ENCODE measurements at places on chromosomes 7 and 10.

- DNase-seq = no peak
Observed at GRCh38 chr10:28360175-28360574, 57.3 kb upstream of the MPP7 start.

DNA sequence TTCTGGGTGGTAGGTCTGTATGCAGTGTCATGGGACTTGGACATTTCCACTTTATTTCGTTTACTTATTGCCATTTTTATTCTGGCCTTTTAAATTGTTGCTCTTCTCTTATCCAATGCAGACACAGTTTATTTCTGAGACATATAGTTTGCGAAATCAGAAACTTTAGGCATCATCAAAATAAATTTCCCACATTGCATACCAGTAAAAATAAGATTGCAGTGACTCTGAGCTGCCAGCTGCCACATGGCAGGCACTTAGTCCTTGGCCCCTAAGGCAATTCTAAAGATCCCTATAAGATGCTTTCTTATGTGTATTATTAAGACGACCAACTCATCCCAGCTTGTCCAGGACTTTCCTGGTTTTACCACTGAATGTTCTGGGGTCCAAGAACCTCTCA lies 81.8 kb upstream of the ANKRD1 start:
- no peak for DNase-seq

GRCh38 chr7:139681463-139681755 lies 96.4 kb downstream of the HIPK2 start:
- no peak for DNase-seq

GRCh38 chr7:30561389-30561788 lies 33.3 kb upstream of the GARS1 start:
- DNase-seq = no peak

DNA sequence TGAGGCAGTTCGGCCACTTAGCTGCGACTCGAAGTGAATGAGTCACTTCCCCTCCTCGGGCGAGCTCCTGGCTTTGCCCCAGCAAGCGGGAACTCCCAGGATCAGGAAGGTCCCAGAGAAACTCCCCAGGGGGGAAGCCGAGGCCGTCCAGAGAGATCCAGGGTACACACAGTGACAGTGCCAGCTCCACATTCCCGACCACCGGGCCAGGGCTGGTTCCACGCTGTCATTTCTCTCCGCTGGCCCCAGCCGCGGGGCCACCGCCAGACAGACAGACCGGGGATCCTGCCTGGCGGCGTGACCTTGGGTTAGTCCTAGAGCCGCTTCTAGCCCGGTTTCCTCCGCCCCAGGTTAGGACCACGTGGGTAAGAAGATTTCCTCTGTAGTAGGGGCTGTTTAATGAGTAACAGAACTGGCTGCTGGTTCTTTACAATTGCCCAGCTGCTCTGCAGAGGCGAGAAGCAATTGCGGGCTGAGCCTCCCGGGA lies 463 bp upstream of the UPP1 start:
- DNase-seq = peak; percentile 95

GRCh38 chr10:71079761-71080380 lies 132.5 kb upstream of the UNC5B start:
- DNase-seq = no peak

- DNase-seq = no peak
Observed at GRCh38 chr10:1257274-1257673, 201.1 kb downstream of the WDR37 start.

- peak; percentile 46 for DNase-seq
Observed at GRCh38 chr10:15106352-15107013, 9.3 kb downstream of the RPP38 start.

DNA sequence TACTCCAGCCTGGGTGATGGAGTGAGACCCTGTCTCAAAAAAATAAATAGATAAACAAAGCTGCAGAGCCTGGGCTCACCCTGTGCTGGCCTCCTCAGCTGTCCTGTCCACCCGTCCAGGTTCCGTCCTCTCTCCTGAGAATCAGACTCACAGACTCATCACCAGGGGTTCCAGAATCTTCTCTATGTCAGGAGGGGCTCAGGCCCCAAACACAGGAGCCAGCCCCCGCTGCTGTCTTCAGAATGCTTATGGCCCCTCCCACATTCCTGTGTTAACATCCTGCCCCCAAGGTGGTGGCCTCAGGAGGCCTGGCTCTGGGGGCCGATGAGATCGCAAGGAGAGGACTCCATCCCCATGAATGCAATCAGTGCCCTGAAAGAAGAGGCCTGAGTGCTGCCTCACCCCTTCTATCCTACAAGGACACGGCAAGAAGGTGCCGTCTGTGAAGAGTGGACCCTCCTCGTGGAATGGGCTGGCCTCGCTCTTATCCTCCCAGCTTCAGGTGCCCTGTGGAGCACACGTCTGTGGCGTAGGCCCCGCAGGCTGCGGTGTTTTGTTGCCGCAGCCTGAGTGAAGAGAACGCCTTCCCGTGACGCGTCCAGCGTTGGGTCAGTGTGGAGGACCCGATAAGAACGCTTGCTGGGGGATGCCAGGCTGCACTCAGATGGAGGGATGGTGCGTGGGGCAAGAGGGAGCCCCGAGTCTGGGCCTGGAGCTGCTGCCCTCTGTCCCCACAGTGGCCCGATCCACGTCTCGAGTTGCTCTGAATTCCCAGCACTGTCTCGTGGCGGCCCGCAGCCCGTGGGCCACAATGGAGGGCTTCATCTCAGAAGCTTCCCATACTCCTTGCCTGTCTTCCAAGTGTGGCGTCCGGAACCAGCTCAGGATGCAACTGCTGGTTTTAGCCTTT lies 77.1 kb downstream of the INPP5A start:
- DNase-seq = no peak

GRCh38 chr10:72754275-72755032 lies 62.5 kb downstream of the MCU start:
- DNase-seq = no peak

DNA sequence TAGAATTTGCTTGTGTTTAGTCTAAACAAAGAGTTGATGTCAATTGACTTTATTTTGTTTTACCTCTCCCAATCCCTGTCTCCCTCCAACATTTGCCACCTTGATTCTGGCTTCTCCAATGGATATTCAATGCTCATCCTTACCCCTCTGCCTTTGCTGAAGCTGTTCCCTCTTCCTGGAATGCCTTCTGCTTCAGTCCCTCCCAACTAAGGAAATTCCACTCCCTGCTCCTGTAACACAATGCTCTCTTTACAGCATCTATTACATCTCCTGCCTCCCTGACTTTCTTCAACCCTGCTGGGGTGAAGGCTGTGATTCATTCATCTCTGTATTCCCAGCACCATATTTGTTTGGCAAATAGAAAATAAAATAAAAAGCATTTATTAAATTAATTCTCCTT lies 34.5 kb upstream of the TAC1 start:
- no peak for DNase-seq

DNA sequence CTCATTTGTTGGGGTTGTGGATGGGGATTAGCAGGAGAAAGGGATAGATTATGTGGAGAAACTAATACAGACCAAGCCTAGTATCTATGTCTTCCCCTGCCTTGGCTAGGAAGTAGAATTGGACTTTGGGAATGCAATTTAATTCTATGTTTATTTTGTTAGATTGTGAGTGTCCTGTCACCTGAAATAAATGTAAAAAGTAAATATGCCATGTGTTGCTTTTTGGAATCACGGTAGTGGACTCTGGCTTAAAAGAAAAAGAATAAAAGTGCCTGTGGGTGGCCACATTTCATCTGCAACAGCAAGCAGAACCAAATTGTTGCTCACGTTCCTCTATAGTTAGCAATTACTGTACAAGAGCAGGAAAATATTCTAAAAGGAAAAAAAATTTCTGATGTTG lies 42.3 kb downstream of the TET1 start:
- no peak for DNase-seq

DNA sequence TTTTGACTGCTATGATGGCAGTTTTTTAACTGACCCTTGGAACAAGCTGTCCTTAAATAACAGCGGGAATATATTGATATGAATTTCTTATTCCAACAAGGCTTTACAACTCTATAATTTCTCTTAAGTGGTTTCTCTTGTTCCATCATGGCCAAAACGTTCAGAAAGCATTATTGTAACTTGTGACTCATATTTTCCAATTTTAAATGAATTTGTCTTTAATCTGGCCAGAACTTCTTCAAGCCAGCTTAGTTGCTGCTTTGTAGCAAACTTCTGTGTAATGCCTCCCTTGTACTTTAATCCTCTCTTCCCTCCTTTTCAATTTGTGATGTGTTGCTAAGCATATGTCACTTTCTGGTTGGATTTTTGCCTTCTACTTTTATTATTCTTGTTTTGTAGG lies 271.9 kb downstream of the KIF20B start:
- no peak for DNase-seq

GRCh38 chr7:74656441-74656836 lies 1.1 kb upstream of the GTF2I start:
- peak; percentile 22 for DNase-seq

DNA sequence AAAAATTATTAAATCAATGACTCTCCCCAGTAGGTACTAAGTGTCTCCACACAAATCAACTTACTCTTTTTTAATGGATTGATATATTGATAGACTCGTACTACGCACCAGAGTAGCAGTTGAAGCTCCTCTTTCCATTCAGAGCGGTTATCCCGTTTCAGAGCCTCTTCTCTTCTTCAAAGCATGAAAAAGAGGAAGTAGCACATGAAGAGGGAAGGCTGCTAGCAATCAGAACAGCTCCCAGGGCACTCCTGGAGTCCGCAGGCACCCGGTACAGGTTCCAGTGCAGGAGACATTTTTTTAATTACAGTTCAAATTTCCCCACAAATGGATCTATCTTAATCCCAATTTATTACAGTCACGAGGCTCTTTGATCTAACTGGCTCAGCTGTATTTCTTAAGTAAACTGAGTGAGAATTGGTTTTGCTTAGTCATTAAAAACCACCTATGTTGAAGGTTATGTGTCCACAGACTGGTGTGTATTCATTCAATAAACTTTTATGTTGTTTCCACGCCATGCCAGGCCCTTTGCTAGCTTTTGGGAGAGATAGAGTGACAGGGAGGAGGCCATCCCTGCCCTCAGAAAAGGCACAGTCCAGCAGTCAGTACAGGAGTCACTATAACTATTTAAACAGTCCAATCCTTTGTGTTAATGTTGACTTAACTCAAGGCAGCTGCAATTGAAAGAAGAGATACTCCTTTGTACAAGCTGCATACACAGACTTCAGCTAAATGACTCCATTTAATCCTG lies 32.1 kb upstream of the CALN1 start:
- no peak for DNase-seq

DNA sequence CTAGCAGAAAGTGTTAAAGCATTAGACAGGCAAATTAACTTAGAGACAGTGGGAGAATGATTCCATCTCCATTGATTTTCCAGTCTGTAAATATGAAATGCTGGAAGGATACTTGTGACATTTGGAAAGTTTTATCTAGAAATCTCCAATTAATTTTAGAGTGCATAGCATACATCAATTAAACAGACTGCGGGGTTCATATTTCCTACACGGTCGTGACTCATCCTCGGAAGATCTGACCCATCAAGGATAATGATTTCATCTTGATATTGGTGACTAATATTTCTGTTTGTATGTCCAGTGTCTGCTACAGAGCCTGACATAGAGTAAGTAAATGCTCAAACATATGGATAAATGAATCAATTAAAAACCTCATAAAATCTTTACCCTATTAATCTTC lies 474.9 kb downstream of the KCNMA1 start:
- peak; percentile 76 for DNase-seq
